ENCODE measurements at places on chromosomes 4 and X. TPM values are rescaled to one million over a fixed set of nuclear protein-coding genes. Genes with fewer than 3 reads are reported as not detected.

DNA sequence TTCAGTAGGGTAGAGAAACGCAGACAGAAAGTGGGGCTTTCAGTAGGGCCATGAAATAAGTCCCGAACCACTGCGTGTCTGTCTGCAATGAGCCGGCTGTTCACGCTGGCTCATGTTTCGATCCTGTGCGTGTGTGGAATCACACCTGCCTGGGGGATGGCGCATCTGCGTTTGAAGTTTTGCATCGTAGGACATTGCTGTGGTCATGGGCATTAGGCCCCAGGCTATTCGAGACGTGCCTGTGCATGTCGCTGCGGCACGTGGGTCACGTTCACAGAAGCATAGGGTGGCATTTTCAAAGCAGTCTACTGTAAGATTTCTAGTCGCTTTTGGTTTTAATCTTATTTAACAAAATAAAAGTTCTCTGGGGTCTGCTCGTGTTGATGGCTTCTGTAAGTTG, 25.5 kb upstream of the HGFAC start:
- no peak overlapping the region for H3K4me3 ChIP-seq
- H3K4me1 ChIP-seq, result no peaks in the 10 kb centered on the region
- H3K27me3 ChIP-seq, result no peaks in the 10 kb centered on the region
- H3K27ac ChIP-seq, result no peak overlapping the region

The TLR3 gene
- total RNA-seq, result 0.11 TPM

DNA sequence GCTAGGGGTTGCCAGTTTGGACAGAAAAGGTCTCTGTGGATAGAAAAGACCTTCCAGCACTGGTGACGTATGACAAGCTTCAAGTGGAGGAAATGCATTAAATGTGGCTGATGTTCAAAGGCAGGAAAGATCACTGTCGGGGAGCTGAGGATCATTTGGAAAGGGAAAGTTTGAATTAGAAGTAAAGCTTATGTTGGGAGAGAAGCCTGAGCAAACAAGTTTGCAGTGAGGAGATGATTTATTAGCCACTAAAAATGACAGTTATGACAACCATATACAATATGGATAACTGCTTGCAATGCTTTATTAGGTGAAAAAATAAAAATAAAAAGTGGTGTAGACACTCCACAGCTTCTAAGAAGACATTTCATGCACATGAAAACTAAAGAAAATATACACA, 135.3 kb upstream of the HS3ST1 start:
- H3K36me3 ChIP-seq, result no peaks in the 10 kb centered on the region
- no peak overlapping the region for H3K27ac ChIP-seq
- no peak overlapping the region for H3K4me3 ChIP-seq
- no peaks in the 10 kb centered on the region for H3K4me1 ChIP-seq

GRCh38 chrX:155148724-155149537, 67.3 kb upstream of the VBP1 start:
- no peak overlapping the region for H3K27ac ChIP-seq
- no peaks in the 10 kb centered on the region for H3K36me3 ChIP-seq

DNA sequence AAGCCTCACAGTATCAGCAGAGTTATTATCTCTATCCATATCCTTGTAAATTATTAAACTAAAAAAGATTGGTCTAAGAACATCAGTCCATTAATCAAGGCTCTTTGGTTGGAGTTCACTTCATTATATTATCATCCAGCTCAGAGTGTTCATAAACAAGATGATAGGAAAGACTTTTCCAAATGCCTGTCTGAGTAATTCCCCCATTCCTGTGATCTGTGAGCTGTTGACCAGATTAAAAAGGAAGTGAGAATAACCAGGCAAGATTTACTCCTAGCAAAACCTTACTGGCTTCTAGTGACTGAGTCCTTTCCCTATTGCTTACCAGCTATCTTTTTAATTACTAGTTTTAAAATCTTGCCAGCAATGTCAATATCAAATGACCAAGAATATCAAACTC, 14.9 kb downstream of the PKD2 start:
- no peaks in the 10 kb centered on the region for H3K27me3 ChIP-seq
- H3K4me1 ChIP-seq, result no peaks in the 10 kb centered on the region
- no peak for DNase-seq
- no peak overlapping the region for H3K27ac ChIP-seq
- H3K36me3 ChIP-seq, result no peaks in the 10 kb centered on the region

DNA sequence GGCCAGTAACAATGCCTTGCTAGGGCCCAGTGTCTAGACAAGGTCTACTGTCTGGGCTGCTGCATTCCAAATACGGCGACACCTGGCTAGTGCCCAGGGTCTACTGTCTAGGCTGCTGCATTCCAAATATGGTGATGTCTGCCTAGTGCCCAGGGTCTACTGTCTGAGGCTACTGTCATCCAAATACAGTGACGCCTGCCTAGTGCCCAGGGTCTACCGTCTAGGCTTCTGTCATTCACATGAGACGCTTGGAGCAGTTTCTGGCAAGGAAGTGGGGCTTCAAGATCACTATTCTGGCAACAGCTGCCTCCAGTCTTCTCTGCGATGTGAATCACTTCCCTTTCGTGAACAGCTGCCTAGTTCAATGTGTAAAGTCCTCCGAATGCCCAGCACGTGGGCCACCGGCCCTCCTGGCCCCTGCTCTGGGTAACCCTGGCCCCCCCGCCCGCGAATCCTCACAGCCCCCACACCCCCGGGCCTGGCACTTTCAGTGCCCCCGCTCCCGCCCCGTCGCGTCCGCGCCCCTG, 12.7 kb downstream of the ACOX3 start:
- no peak for DNase-seq
- peak overlapping the region; percentile 67 for H3K27ac ChIP-seq
- H3K4me1 ChIP-seq, result peaks cover 16% of the 10 kb centered on the region
- no peaks in the 10 kb centered on the region for H3K27me3 ChIP-seq

GRCh38 chr4:98568941-98569663, 89.3 kb downstream of the TSPAN5 start:
- H3K27ac ChIP-seq, result no peak overlapping the region
- DNase-seq, result no peak
- H3K36me3 ChIP-seq, result no peaks in the 10 kb centered on the region
- no peak overlapping the region for H3K4me3 ChIP-seq
- H3K27me3 ChIP-seq, result no peaks in the 10 kb centered on the region
- H3K4me1 ChIP-seq, result no peaks in the 10 kb centered on the region

The PRDM5 gene
- 0.63 TPM for total RNA-seq

- H3K36me3 ChIP-seq, result no peaks in the 10 kb centered on the region
- no peaks in the 10 kb centered on the region for H3K4me1 ChIP-seq
- no peaks in the 10 kb centered on the region for H3K27me3 ChIP-seq
- no peak overlapping the region for H3K27ac ChIP-seq
Observed at GRCh38 chr4:81061344-81061730, 30.8 kb downstream of the BMP3 start.

- no peak for DNase-seq
- H3K27me3 ChIP-seq, result no peaks in the 10 kb centered on the region
- no peak overlapping the region for H3K4me3 ChIP-seq
- H3K27ac ChIP-seq, result no peak overlapping the region
- H3K4me1 ChIP-seq, result no peaks in the 10 kb centered on the region
Observed at GRCh38 chr4:109719604-109720003, 10.3 kb downstream of the PLA2G12A start.

DNA sequence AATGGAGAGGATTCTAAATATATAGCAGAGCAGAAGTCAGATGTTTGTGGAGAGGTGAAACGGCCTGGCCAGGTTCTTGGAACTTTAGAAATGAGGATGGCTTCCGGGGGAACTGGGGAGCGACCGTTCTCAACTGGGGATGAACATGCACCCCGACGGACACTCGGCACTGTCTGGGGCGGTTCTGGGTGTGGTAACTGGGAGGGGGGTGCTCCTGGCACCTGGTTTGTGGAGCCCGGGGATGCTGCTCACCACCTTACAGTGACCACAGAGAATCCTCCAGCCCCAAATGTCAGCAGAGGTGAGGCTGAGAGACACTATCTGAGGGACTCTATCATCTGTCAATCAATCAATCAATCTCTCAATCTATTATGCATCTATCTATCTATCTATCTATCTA, 69.0 kb upstream of the PPP2R3B start:
- H3K4me1 ChIP-seq, result no peaks in the 10 kb centered on the region
- no peak overlapping the region for H3K4me3 ChIP-seq
- H3K27ac ChIP-seq, result no peak overlapping the region
- DNase-seq, result no peak
- H3K27me3 ChIP-seq, result no peaks in the 10 kb centered on the region
- no peaks in the 10 kb centered on the region for H3K36me3 ChIP-seq

- DNase-seq, result peak; percentile 39
- H3K27me3 ChIP-seq, result no peaks in the 10 kb centered on the region
- H3K36me3 ChIP-seq, result no peaks in the 10 kb centered on the region
- peak overlapping the region; percentile 68 for H3K27ac ChIP-seq
- H3K4me1 ChIP-seq, result peaks cover 66% of the 10 kb centered on the region
Observed at GRCh38 chrX:48720577-48721250, 24.2 kb downstream of the SUV39H1 start.

GRCh38 chrX:104742355-104742754, 176.4 kb downstream of the IL1RAPL2 start:
- no peak overlapping the region for H3K27ac ChIP-seq
- no peaks in the 10 kb centered on the region for H3K36me3 ChIP-seq
- no peak for DNase-seq
- H3K27me3 ChIP-seq, result no peaks in the 10 kb centered on the region

DNA sequence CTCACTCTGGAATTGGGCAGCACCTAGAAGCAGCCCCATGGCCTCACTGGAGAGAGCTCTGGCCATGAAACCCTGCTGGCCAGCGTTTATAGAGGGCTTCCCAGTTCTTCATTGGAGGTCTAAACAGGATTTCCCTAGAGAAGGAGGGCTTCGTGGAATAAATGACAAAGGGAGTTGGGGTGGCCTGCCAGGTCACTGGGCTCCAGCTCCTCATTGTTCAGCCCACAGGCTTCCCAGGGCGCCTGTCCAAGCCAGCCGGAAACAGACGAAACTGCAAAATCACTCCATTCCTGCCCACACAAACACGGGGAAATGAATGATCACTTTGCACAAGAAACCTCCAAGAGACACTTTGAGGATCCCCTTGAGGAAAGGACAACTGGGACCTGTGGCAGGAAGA, 189.7 kb downstream of the TSPAN5 start:
- no peaks in the 10 kb centered on the region for H3K27me3 ChIP-seq
- DNase-seq, result no peak
- peaks cover 14% of the 10 kb centered on the region for H3K4me1 ChIP-seq
- H3K36me3 ChIP-seq, result no peaks in the 10 kb centered on the region
- no peak overlapping the region for H3K4me3 ChIP-seq

DNA sequence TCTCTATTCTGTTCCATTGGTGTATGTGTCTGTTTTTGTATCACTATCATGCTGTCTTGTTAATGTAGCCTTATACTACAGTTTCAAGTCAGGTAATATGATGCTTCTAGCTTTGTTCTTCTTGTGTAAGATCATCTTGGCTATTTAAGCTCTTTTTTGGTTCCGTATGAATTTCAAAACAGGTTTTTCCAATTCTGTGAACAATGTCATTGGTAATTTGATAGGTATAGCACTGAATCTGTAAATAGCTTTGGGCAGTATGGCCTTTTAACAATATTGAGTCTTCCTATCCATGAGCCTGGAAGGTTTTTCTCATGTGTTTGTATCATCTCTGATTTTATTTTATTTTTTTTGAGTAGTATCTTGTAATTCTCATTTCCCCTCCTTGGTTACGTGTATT, 94.3 kb downstream of the ANAPC10 start:
- H3K4me1 ChIP-seq, result no peaks in the 10 kb centered on the region
- H3K27me3 ChIP-seq, result no peaks in the 10 kb centered on the region
- no peak for DNase-seq
- no peaks in the 10 kb centered on the region for H3K36me3 ChIP-seq
- H3K27ac ChIP-seq, result no peak overlapping the region

- H3K4me3 ChIP-seq, result no peak overlapping the region
- DNase-seq, result no peak
- H3K27ac ChIP-seq, result no peak overlapping the region
Observed at GRCh38 chr4:63049726-63050125, 1359.5 kb downstream of the TECRL start.

The CXCL3 gene
- total RNA-seq, result not detected

The CLTRN gene
- total RNA-seq, result 0.42 TPM

- DNase-seq, result no peak
- no peaks in the 10 kb centered on the region for H3K36me3 ChIP-seq
- H3K27me3 ChIP-seq, result no peaks in the 10 kb centered on the region
- no peak overlapping the region for H3K27ac ChIP-seq
- H3K4me1 ChIP-seq, result no peaks in the 10 kb centered on the region
Observed at GRCh38 chr4:118865091-118865708, 23.5 kb upstream of the SYNPO2 start.

DNA sequence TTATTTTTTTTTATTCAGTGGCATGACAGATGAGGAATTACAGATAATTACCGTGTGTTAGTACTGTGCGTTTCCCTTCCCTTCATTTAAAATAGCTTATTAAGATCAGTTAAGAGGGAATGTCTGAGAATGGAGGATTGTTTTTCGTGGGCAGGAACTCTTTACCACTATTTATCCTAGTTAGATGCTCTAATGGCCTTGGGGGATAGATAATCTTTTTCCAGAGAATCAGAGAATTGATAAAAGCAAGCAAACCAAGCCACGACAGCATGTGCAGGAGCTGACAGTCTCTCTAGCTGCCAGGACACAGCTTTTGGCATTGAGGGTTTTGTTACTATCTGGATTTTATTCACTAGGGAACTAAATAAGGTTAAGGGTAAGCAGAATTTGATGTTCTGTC, 128.7 kb downstream of the DCLK2 start:
- no peak overlapping the region for H3K27ac ChIP-seq
- H3K36me3 ChIP-seq, result no peaks in the 10 kb centered on the region
- H3K4me3 ChIP-seq, result no peak overlapping the region
- no peak for DNase-seq

The DUSP9 gene
- total RNA-seq, result 0.15 TPM

- H3K4me3 ChIP-seq, result no peak overlapping the region
- no peaks in the 10 kb centered on the region for H3K4me1 ChIP-seq
- no peaks in the 10 kb centered on the region for H3K27me3 ChIP-seq
- DNase-seq, result peak; percentile 35
- no peaks in the 10 kb centered on the region for H3K36me3 ChIP-seq
Observed at GRCh38 chr4:128782076-128782715, 27.3 kb upstream of the JADE1 start.

GRCh38 chr4:38489011-38489861, 174.8 kb upstream of the KLF3 start:
- H3K27ac ChIP-seq, result no peak overlapping the region
- H3K36me3 ChIP-seq, result no peaks in the 10 kb centered on the region
- peak overlapping the region; percentile 30 for H3K4me3 ChIP-seq
- no peak for DNase-seq
- peaks cover 40% of the 10 kb centered on the region for H3K4me1 ChIP-seq

- peaks cover 72% of the 10 kb centered on the region for H3K4me1 ChIP-seq
- H3K27ac ChIP-seq, result peak overlapping the region; percentile 95
- H3K4me3 ChIP-seq, result peak overlapping the region; percentile 48
- peak; percentile 97 for DNase-seq
- H3K36me3 ChIP-seq, result no peaks in the 10 kb centered on the region
Observed at GRCh38 chr4:2412885-2413716, 5.3 kb downstream of the ZFYVE28 start.

- no peak overlapping the region for H3K27ac ChIP-seq
- no peak for DNase-seq
- no peaks in the 10 kb centered on the region for H3K4me1 ChIP-seq
- no peak overlapping the region for H3K4me3 ChIP-seq
Observed at GRCh38 chr4:10296730-10297129, 160.5 kb downstream of the ZNF518B start.

The ADH7 gene
- total RNA-seq, result not detected

The GPR82 gene
- 0.39 TPM for total RNA-seq

The CLNK gene
- total RNA-seq, result 0.31 TPM

GRCh38 chr4:118338981-118339765, 13.6 kb downstream of the PRSS12 start:
- H3K27ac ChIP-seq, result no peak overlapping the region
- H3K36me3 ChIP-seq, result no peaks in the 10 kb centered on the region
- H3K4me3 ChIP-seq, result no peak overlapping the region
- no peak for DNase-seq

- no peaks in the 10 kb centered on the region for H3K4me1 ChIP-seq
- no peak for DNase-seq
- H3K36me3 ChIP-seq, result no peaks in the 10 kb centered on the region
- no peak overlapping the region for H3K4me3 ChIP-seq
Observed at GRCh38 chr4:138542191-138542776, 300.1 kb upstream of the SLC7A11 start.

The RAB33A gene
- total RNA-seq, result 10.6 TPM

The TRIM75 gene
- total RNA-seq, result not detected

The SSX2B gene
- not detected for total RNA-seq

All from CD8-positive, alpha-beta memory T cell (primary cell).